ENCODE measurements at places on chromosomes 16 and 17.

DNA sequence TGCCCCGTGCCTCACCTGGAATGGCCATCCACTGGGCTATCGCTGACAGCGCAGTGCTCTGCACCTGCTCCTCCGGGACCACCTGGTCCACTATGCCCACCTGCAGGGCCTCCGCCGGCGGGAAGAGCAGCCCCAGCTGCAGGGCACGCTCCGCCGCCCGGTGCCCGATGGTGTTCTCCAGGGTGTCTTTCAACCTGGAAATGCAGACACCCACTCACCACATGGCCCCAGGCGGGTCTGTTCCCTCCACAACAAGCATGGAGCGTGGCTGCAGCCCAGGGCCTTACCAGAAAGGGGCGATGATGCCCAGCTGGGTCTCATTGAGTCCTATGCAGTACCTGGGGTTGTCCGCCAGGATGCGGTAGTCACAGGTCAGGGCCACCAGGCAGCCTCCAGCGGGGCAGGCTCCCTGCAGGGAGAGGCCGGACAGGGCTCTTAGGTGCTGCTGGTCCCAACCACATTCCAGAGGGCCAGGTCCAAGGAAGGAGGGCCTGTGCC, 6.8 kb downstream of the DNASE1L2 start:
- DNase-seq: no peak

- no peak for DNase-seq
Observed at GRCh38 chr16:14545346-14545884, 84.6 kb downstream of the PARN start.

DNA sequence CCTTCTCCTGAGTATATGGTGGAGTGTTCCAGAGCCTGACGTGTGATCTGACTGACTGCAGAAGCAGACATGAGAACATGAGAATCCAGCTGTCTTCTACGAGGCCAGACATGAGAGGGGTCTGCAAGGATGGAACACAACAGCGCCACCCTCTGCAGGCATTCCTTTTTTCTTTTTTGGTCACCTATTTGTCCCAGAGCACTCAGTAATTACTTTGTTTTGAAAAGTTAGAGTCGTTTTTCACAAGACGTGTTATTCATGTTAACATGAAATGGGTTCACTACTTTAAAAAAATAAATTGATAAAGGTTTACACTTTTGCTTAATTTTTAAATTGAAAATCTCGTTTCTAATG, 43.8 kb upstream of the ATP2A3 start:
- DNase-seq: no peak

DNA sequence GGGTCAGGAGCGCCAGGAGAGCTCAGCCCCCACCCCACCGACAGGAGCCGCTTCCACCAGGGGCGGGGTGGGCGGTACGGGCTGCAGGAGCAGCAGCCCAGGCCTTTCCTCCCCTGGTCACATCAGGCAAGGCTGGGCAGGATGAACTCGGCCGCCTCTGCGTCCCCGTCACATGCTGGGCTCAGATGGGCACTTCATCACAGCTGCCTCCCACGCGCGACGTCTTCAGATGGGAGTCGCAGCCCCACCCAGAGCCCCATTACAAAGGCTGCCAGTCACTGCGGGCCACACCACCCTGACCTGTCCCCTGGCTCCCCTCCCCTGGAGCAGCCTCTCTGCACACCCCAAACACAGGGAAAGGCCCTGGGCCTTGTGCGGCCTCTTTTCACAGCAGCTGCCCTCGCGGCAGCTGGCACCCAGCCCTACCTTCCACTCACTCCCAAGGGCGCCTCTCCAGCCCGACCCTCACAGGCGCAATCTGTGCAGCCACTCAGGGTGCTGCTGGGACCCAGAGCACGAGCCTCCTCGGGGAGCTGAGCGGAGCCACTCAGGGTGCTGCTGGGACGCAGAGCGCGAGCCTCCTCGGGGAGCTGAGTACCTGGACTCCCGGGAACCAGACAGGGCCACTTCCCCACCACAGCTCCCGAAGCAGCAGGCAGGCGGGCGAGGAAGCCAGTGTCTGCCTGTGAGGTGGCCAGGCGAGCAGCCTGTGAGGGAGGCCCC, 4.7 kb downstream of the ZNF598 start:
- DNase-seq: no peak

GRCh38 chr17:40646791-40647623, 611 bp downstream of the SMARCE1 start:
- no peak for DNase-seq

GRCh38 chr16:66619534-66620428, 15.3 kb downstream of the CMTM3 start:
- DNase-seq: no peak

DNA sequence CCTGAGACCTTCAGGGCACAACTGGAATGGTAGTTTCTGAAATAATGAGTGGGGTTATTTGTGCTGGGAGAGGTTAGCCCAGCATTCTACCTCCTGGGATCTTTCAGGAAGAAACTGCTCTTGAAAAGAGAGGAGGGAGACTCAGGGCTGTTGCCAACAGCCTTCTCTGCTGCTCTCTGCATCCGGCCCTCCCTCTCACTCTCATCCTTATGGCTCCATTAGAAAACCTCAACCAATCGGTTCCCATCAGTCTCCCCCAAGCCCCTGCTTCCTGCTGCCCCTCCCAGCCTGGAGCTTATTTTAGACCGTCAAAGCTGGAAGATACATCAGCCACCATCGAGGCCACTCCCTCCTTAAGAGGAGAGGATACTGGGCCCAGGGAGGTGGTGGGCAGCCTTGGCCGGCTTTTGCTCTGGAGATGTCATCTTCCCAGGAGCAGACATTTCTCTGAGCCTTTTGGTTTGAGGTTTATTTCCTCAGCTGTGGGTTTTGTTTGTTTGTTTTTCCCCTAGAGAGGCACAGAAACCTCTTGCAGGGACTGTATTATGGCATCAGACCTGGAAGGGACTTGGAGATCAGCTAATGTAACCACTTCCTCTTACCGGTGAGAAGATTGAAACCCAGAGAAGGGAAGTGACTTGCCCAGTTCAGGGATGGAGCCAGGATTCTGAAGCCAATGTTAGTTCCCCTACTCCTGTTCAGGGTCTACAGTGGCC, 2.7 kb downstream of the MPRIP start:
- no peak for DNase-seq

- DNase-seq: no peak
Observed at GRCh38 chr16:17424771-17425170, 46.0 kb downstream of the XYLT1 start.

DNA sequence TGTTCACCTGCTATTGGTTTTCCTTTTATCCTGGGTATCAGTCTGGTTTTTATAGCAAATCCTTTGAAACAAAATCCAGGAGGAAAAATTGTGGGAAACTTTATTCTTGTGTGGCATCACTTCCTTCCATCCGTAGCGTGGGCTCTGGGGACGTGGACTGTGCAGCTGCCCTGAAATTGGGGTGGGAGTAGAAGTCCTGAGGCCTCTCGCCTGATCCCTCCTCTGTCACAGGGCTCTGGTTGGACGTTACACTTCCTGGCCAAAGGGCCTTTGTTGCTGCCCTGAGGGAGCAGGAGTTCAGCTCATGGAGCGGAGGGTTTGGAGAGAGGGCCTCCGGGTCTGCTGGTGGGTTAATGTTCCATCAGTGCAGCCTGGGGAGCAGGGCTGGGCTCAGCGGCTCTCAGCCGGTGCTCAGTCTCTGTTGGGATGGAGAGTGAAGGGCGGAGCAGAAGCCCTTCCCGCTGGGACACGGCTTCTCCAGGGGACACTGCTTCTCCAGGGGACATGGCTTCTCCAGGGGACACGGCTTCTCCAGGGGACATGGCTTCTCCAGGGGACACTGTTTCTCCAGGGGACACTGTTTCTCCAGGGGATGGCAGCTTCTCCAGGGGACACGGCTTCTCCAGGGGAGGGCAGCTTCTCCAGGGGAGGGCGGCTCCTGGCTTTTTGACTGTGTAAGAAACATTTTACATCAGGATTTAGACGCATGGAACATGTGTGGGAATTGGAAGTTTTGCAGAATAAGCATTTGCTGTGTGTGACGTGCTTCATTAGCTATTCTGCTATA, 15.2 kb upstream of the RPL13 start:
- DNase-seq: no peak

GRCh38 chr17:542943-543342, 171.7 kb downstream of the VPS53 start:
- no peak for DNase-seq

DNA sequence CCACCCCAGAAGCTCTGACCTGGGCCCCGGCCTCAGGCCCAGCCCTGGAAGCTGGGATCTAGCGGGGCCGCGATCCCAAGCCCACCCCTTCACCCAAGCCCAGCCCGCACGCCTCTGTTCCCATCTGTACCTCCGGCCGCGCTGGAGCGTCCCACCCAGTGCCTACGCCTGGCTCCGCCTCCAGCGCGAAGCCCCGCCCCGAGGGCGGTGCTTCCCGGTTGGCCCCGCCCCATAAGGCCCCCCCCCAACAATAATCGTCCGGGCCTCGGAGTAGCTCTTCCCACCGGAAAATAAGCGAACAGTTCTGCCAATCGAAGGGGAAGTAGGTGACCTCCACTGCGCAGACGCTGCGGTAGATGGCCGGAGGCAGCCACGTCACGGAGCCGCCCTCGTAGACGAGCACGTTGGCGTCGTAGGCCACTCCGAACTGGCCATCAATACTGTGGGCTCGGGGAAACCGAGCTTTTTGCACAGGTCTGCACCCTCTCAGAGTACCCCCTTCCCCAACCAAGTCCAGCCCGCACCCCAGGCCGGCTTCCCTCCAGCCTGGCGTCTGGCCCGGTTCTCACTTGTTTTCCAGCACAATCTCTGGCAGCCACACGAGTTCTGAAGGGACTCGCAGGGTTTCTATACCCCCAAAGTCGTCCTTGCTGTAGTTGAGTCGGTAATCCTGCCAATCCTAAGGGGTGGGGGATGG, 1.1 kb downstream of the CHRNE start:
- DNase-seq: no peak

All from HFF-Myc (cell line).